Left cardiac atrium (tissue), 4 donors: ENCODE measurements at places on chromosomes 4 and X. TPM values are rescaled to one million over a fixed set of nuclear protein-coding genes. Genes with fewer than 3 reads are reported as not detected.

GRCh38 chrX:147894366-147894963 lies 17.3 kb upstream of the FMR1 start:
- no peak for DNase-seq

DNA sequence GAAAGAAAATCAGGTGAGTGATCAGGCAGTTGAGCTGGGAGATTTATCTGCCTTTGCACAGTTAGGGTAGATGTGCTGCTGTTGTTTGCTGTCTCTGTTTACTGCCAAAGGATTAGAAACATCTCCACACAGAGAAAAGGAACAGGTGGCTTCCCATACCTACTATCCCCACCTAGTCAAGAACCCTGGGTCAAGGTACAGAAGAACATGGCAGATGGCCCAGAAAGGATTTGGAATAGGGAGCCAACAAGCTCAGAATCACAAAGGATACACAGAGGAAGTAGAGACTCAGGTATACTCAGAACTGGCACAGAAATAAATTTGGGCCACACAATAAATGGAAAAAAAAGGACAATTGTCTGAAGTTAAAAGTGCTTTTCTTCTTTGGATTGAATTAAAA lies 64.3 kb downstream of the TIGD2 start:
- DNase-seq, result no peak

DNA sequence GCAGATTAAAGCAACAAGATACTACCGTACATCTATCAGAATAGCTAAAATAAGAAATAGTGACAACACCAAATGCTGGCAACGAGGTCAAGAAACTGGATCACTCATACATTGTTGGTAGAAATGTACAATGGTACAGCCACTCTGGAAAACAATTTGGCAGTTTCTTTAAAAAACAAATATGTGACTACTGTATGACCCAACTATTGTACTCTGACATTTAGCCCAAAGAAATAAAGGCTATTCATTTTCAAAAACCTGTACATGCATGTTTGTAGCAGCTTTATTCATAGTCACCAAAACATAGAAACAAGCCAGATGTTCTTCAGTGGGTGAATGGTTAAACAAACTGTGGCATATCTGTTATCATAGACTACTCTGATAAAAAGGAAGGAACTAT lies 8.2 kb downstream of the CLCN3 start:
- DNase-seq, result no peak

The WNK3 gene
- total RNA-seq, result 2.1 TPM

The ADAM29 gene
- not detected for total RNA-seq

GRCh38 chr4:52106191-52106590 lies 55.1 kb downstream of the SPATA18 start:
- no peak for DNase-seq

The GDI1 gene
- 76.8 TPM for total RNA-seq

The MGARP gene
- 1.6 TPM for total RNA-seq

The GABRG1 gene
- total RNA-seq, result not detected

DNA sequence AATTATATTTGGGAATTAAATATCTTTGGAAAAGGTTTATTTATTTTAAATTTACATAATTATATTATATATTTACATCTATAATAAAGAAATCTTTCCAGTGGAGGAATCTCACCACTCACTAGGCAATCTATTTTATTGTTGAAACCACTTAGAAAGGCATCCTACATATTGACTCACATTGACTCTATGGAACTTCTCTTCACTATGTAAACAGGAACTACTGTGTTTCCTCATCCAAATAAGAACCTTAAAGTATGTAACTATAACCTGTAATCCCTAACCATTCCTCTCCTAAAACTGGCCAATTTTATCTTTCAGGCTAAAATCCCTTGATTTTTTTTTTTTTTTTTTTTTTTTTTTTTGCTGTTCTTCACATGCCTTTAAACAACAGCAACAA lies 268.7 kb downstream of the MAPK10 start:
- no peak for DNase-seq

DNA sequence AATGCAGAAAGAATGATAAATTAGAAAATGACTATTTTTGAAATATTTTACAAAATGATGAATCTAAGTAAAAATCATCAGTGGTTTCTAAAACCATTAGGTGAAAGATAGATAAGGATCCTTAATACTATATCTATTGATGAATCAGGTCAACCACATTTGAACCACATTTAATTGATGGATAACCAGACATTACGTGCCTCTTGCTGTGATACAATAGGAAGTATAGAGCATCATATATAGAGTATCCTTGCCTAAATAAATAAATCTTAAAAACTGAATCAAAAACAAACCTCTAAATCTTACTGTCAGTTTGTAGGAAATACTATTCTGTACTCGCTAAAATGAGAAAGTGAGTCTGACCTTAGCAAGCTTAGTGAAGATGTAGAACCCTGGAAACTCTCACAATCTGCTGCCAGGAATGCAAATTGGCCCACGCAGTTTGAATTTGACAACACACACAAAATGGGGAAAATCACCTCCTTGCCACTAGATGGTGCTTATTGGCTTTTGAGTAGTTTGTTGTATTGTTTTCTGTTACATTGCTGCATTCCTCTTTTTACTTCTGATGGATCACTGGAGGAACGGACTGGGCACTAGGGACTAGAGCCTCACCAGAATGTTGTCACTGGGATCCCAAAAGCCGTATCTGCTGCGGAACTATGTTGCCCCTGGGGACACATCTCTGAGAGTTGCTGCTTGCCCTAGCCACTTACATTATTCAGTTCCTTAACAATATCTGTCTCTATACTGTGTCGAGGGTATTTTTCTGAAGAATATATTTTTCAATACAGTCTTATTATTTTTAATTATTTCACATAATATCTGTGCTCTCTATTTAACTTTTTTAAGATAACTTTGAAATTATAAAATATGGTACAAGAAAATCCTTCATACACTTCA lies 25.4 kb upstream of the SLAIN2 start:
- no peak for DNase-seq

- no peak for DNase-seq
Measured at GRCh38 chr4:152185786-152186550, 349.9 kb downstream of the FBXW7 start.

GRCh38 chr4:183903021-183903760 lies 1.9 kb upstream of the STOX2 start:
- DNase-seq, result no peak

The TMEM271 gene
- total RNA-seq, result not detected
